ENCODE measurements at places on chromosomes 11 and 22.

DNA sequence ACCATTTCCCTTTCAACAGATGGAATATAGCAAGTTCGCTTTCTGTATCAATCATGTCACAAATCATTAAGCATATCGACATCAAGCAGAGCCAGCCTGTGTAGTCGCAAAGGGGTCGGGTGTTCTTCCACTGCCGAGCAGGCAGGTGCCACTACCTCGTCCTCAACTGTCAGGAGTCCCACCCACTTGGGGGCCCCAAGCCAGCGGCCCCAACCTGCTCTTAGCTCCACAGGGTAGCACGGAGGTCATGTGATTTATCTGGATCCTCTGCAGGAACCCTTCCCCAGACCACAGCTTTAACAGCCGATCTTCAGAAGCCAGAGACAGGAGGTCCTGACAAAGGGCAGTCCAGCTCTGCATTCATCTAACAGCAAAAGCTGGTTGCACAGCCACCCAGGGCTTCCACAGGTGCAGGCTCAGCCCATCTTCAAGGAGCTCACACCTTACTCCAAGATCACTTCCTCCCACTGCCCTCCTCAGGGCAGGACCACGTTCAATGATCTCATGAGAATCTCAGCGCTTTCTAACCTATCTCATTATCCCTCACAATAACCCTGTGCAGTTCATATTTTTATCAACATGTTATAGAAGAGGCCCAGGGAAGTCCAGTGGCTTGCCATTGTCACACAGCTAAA lies 110.2 kb downstream of the TRIM29 start:
- no peak for DNase-seq

GRCh38 chr22:48072777-48073176 lies 1310.3 kb downstream of the TBC1D22A start:
- no peak for DNase-seq

DNA sequence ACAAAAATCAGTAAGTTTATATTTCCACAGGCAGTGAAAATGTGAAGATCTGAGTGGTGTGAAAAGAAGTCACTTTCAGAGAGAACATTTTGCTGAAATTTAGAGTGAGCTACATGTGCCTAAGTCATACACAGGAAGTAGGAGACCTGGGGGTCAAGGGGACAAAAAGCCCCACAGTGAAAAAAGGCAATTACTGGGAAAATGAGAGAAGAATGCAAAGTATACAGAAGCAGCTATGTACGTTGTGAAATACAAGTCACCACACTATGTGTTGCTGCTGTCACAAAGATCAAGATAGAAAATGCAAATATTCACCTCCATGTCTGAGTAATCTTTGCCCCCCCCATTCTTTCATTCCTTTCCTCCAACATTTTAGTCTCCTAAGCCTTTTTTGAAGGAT lies 21.6 kb upstream of the SESN3 start:
- DNase-seq: no peak

DNA sequence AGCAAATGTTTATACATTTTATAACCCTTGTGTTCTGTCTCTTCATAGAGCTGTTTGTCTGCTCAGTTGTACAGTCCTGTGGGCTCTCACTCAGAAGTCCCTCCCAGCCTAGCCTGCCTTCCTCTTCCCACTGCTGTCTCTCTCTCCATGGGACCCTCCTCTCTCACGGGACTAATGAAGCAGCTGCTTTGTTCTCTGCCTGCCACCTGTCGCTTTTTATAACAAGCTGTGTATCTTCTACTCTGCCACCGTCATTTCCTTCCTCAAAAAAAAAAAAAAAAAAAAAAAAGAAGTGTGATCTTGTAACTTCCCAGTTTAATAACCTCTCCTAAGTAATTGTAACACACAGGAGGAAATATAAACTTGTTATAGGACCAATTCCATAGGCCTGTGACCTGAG lies 92.2 kb upstream of the ALKBH3 start:
- no peak for DNase-seq

GRCh38 chr11:62127426-62127825 lies 3.6 kb downstream of the INCENP start:
- DNase-seq: no peak

DNA sequence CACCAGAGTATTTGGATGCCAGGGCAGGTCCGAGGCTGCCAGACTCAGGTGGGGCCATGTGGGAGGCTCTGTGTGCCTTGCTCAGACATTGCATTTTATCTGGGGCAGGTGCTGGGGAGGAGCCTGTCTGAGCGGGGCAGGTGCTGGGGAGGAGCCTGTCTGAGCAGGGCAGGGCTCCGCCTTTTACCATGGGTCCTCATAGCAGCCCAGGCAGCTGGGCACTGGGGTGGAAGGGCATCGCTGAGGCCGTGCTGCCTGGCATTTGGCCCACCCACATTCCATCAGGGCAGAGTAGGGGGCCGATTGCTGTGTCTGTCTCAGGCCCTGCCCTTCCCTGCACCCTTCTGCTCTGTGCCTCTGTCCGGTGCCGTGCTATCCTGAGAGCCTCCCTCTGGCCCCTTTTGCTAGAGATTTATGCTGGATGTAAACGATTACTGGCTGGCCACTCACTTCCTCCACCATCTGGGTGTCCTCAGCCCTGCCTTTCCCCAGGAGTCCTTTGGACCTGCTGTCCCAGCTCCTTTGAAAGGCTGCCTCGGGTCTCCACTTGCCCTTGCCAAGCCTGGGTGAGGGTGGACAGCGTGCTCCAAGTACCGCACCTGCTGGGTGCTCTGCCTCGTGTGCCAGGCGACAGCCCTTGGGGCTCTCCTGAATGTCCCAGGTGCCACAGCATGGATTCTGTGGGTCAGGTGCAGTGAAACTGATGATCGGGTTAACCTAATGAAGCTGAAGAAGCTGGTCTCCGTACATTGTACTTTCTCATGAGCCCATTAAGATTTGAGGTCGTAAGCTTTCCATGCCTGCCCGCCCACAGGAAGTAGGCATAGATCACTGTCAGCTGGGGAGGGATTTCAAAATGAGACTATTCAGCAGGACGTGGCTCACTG lies 281.6 kb downstream of the TBC1D22A start:
- DNase-seq: no peak

GRCh38 chr22:43488031-43488866 lies 76.4 kb downstream of the MPPED1 start:
- DNase-seq: no peak

GRCh38 chr11:6574816-6575715 lies 28.4 kb downstream of the RRP8 start:
- DNase-seq: no peak

DNA sequence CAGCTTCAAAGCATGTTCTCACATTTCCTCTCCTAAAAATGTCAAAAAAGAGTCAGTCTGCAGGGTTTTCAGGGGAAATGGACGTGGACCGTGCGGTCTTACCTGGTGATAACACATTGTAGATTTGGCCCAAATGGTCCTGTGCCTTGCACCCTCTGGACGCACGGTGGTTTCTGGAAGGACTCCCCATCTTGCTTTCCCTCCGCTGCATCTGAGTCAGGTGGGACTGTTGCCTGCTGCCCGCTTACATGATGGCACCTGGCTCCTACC lies 1290.1 kb downstream of the TBC1D22A start:
- DNase-seq: no peak

GRCh38 chr11:111540937-111541253 lies 375 bp downstream of the LAYN start:
- no peak for DNase-seq

DNA sequence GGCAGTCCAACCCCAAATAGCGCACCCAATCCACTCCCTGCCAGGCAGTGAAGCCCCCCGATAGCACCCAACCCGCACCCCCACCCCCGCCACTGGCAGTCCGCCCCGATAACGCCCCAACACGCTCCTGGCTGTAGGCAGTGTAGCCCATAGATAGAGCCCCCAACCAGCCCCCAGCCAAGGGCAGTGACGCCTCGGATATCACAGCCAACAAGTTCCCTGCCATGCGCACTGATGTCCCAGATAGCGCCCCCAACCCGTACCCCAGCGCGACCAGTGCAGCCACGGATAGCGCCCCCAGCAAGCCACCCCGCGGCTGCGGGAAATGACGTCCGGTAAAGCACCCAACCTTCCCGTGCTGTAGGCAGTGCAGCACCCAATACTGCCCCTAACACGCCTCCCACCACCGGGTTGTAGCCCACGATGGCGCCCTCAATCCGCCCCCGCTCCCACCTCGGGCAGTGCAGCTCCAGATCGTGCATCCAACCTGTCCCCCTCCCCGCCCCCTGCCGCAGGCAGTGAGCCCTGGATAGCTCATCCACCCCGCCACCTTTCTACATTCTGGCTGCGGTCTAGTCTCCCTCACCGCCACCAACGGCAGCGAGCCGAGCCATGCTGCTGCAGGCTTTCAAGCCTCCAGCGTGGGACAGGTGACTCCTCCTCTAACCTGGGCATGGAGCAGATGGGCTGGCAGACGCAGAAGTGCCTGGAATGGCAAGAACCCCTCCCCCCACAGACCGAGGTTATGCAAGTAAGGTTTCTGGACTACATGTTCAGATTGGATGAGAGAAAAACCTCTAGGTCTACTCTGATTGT lies 625 bp downstream of the RFPL2 start:
- DNase-seq: no peak

- no peak for DNase-seq
These were observed 47.3 kb upstream of the SLC5A1 start for GRCh38 chr22:31995807-31996206.

GRCh38 chr11:85941380-85941973 lies 86.3 kb downstream of the CCDC83 start:
- DNase-seq: peak; percentile 22

- no peak for DNase-seq
These were observed 204.2 kb upstream of the MTNR1B start for GRCh38 chr11:92765082-92765840.

DNA sequence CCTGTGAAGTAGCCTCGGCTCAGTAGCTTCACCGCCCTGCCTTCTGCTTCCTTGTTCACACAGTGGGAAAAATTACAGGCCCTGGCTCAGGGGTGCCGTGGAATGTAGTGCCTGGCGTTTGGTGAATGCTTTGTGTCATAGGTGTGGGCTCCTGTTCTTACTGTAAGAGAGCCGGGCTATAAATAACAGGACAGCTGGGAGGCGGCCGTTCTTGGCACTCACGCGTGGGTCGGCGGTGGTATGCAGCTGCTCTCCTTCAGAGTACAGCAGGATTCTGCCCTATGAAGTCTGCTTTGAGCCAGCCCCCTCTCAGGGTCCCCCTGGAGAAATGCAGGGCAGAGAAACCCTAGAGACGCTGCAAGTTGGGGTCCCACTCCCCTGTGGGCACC lies 84.2 kb downstream of the CTTN start:
- DNase-seq: no peak

All from neural crest cell (in vitro differentiated cells).